MV-4-11 (cell line): ENCODE measurements at places on chromosomes 13 and 19.

DNA sequence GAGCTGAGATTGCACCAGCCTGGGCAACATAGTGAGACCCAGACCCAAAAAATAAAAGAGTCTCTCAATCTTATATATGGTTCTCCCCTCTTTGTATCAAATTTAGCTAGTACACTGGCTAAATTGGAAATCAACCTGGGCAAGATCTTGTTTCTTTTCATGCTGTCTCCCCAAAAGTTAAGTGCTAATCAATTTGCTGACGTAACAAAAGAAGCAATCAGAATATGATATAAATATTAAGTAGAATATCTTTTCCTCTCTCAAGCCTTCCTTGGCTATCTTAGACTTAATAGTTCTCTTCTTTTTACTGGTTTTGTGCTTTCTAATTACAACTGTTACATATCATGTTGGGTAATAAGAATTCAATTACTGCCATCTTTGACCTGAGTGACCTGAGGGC lies 258.9 kb downstream of the KCNRG start:
- no peak for DNase-seq

GRCh38 chr13:96575423-96576320 lies 418.6 kb downstream of the OXGR1 start:
- DNase-seq: no peak

DNA sequence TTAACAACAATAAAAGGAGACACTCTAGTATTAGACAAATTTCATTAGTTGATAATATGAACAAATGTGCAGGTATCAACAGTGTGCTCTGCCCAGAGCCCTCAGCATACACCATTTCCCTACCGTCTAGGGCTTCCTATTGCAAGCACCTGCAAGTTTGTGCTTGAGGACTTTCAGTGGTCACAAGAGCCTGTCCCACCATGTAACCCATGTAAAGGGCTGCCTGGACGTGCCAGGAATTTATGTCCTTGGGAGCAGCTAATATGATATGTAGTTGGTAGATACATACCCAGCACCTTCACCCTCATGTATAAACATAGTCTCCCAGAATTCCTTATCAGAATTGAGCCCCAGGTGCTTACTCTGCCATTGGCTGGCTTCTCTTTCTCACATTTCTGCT lies 128.0 kb downstream of the UFM1 start:
- no peak for DNase-seq

- DNase-seq: peak; percentile 92
Observed at GRCh38 chr19:45154064-45154827, 6.5 kb downstream of the NKPD1 start.

DNA sequence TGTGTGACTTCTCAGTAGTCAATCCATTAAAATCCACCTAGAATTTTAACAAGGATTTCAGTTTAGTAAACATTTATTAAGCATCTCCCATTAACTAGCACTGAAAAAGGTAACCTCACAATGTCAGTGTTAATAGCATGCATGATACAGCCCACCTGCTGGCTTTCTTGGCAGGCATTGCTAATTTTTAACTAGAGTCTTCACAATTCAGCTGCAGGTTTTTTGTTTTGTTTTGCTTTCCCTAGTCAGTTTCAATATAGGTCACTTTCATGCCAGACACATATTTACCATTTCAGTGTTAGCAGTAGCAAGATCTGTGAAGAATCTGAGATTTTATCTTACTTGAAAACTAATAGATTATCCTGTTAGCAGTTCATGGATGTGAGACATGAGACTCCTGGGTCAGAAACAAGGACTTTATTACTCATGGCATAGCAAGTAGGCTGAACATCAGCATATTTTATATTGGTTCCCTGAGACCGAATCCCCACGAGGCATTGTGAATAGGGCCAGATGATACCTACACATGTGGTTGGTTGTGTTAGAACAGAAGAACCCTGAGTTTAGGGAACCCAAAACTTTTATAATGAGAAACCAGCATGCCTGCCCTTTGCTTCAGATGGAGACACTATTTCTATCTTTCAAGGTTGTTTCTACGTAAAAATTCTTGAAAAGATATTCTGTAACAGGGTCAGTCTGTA lies 198.0 kb upstream of the HTR2A start:
- DNase-seq: no peak
